ENCODE measurements at places on chromosomes 5 and 9.

- no peak for DNase-seq
Measured at GRCh38 chr5:26864061-26864460, 174.3 kb downstream of the CDH9 start.

DNA sequence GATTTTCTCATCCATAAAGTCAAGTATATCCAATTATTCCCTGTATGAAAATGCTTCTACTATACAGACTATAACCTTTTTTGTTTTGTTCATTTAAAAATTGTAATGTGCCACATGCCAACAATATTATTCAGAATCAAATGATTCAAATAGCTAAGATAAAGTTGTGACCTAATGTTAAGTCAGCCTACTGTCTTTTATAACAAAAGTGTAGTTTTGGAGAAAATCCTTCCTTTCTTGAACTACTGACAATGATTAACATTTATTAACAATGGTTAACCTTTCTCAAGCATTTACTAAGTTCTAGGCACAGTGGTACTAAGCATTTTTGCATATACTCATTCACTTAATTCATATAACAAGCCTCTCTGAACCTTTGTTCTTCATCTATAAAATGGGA, 25.0 kb downstream of the CSF2 start:
- DNase-seq: no peak

GRCh38 chr5:57770039-57770438, 287.4 kb upstream of the ACTBL2 start:
- DNase-seq: no peak

GRCh38 chr9:134756098-134756497, 114.5 kb downstream of the COL5A1 start:
- no peak for DNase-seq

- DNase-seq: no peak
Measured at GRCh38 chr9:34744295-34745221, 34.6 kb upstream of the CCL21 start.

GRCh38 chr9:36676778-36677485, 104.2 kb downstream of the MELK start:
- no peak for DNase-seq

- no peak for DNase-seq
Measured at GRCh38 chr9:134768332-134768708, 112.3 kb upstream of the FCN2 start.

GRCh38 chr5:100161868-100162267, 373.3 kb upstream of the FAM174A start:
- DNase-seq: no peak

GRCh38 chr9:14686168-14686567, 7.1 kb downstream of the ZDHHC21 start:
- no peak for DNase-seq

DNA sequence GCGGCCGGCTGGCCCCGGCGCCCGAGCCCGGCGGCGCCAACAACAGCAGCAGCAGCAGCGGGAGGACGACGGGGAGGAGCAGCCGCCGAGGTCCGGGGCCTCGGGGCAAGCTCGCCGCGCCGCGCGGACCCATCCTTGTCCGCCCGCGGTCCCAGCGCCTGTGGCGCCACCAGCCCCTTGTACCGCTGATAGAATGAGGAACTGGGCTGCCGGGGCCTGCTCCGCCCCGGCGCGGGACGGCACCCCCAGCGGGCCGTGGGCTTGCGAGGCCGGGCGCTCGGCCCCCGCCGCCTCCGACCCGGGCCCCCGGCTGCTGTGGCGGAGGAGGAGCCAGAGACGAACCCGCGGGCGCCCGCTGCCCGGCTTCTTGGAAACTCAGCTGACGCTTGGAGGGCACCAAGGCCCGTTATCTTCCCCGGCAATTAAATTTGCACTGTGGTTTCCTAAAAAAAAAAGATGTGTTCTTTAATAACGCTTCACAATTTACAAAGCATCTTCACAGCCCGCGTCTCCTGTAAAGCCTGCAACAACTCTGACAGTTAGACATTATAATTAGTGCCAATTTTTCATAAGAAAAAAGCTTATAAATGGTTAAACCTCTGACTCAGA, at the start of gene ARSB:
ARSB (minus strand) TSS at position 195 of the 609 bp plus-strand sequence; CDS start at position 133, 62 bp downstream.
- no peak for DNase-seq

- DNase-seq: no peak
Measured at GRCh38 chr5:53549792-53550191, 10.6 kb upstream of the NDUFS4 start.

DNA sequence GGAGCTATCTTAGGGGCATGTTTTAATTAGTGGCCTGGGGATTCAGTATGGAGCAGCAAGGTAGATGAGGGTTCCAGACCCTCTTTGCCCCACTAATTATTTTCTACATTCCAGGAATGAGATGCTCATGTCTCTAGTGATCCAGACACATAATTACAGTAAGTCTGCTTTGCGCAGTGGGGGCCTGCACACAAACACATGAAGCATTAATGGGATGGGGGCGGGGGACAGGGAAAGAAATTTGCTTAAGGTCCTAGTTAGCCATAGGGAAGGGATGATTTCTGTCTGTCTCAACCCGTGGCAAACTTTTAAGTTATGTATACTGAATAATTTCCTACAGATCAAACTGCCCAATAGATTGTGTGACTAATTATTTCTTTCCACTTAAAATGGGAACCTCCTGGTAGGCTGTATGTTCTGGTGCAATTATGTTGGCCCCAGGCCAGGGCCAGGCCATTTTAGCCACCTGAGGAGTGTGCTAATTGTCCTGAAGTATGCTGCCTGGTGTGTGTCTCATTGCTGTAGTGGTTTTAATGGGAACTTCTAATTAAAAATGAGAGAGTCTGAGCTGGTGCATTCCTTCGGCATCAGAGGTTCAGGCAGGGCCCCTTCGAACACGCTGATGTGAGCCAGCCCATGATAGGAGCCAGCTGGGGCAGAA, 134.4 kb downstream of the PTTG1 start:
- no peak for DNase-seq

DNA sequence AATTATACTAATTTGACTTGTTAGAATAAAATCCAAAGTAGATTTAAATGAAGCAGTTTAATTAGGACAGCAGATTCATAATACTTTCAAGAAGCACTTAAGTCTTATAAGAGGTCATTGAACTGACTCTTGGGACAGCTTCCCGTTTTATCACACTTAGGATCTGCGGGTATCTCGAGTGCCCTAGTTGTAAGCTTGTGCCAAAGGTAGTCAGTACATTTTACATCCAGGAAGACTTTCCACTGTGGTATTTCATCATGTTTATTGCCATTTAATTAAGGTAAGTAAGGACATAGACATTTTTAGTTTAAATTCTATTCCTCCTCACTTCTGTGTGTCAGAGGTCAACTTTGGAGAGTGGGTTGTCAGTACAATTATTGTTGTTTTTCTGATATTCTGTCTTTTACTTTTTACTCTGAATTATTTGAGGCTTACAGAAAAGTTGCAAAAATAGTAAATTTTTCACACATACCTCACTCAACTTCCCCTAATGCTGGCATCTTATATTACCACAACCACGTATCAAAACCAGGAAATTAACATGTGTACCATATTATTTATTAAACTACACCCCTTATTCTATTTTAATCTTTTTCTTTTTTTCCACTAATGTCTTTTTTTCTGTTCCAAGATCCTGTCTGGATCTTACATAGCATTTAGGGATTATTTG, 7.5 kb upstream of the ZNF367 start:
- no peak for DNase-seq

GRCh38 chr5:75668977-75669689, 48.1 kb downstream of the POC5 start:
- DNase-seq: no peak

- DNase-seq: no peak
Measured at GRCh38 chr5:92505925-92506324, 1075.1 kb downstream of the NR2F1-AS1 start.

DNA sequence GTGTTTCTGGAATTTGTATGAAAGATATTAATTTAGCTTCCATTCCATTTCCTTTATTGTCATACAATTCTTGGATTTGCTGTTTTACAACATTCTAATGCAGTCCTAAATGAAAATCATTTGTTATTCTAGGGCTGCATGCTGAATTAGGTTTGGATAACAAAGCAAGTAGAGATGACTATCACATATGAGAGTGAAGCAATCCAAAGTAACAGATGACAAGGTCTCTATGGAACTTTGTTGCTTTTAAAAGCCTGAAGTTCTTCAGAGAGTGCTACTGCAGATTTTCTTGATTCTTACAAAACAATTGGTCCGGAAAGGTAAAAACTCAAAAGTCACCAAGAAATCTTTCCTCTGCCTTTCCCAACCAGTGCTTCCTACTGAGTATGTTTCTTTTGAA, 56.9 kb upstream of the VCAN start:
- DNase-seq: no peak

- DNase-seq: no peak
Measured at GRCh38 chr5:96297867-96298266, 135.2 kb downstream of the PCSK1 start.

DNA sequence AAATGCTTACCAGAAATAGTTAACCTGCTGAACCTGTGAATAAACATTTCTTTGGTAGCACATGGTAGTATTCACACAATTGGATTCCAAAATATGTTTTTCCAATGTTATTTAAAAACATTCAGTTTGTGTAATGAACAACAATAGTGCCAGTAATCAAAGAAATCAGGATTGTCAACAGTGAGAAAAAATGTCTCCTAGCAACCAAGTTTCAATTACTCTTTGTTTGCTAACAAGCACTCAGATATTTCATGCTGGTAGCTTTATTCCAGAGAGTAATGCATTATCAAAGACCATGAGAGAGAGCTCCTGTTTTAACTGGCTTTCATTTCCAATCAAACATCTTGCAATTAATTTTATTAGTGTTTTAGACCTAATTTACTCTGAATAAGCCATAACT, 768.1 kb upstream of the GRAMD2B start:
- DNase-seq: no peak
